ENCODE measurements at places on chromosomes 6 and 20.

GRCh38 chr6:166950443-166950821 is 5.9 kb downstream of the RNASET2 start:
- DNase-seq, result no peak

- no peak for DNase-seq
Measured at GRCh38 chr6:85062884-85063283, 298.5 kb upstream of the TBX18 start.

GRCh38 chr6:20098267-20098876 is 113.9 kb downstream of the MBOAT1 start:
- no peak for DNase-seq

- no peak for DNase-seq
Measured at GRCh38 chr20:32010101-32010500, at the start of gene CCM2L. Gene CCM2L, plus strand, starts transcription at chr20:32010438. Its CDS starts 17 bp downstream, at chr20:32010455.

GRCh38 chr6:49933526-49933925 is 30.4 kb downstream of the DEFB114 start:
- no peak for DNase-seq

DNA sequence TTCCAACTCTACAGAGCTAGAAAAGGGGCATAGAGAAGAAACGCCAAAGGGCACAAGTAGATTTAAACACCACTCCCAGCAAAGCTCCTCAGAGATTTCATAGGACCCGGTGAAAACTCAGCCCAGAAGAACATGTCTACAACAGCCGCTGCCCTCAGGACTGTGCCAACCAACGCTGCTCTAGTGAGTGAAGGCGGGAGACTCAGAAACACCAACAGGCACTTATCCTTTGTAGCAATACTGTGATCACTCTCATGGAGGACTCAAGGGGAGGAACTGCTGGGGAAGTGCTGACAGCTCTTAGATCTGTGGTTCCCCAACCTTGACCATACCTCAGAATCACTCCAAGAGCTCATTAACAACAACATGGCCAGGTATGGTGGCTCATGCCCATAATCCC is 39.5 kb downstream of the STAU1 start:
- no peak for DNase-seq

DNA sequence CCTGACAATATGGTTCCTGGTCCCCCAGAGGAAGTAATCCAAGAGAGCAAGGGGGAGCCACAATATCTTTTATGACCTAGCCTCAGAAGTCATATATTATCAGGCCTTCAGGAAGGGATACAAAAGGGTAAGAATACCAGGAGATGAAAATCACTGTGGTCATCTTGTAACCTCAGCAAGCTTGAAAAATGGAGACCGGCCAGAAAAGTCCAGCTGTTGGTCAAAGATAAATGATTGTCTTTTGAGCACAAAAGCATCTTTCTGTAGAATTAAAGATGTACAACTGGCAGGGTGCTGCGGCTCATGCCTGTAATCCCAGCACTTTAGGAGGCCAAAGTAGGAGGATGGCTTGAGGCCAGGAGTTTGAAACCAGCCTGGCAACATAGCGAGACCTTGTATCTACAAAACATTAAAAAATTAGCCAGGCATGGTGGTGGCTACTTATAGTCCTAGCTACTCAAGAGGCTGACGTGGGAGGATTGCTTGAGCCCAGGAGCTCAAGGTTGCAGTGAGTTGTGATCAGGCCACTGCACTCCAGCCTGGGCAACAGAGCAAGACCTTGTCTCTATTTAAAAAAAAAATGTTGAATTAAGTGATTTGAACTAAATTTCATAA is 118.0 kb upstream of the MARCKS start:
- no peak for DNase-seq

GRCh38 chr20:49831770-49832631 is 19.4 kb downstream of the SLC9A8 start:
- no peak for DNase-seq

DNA sequence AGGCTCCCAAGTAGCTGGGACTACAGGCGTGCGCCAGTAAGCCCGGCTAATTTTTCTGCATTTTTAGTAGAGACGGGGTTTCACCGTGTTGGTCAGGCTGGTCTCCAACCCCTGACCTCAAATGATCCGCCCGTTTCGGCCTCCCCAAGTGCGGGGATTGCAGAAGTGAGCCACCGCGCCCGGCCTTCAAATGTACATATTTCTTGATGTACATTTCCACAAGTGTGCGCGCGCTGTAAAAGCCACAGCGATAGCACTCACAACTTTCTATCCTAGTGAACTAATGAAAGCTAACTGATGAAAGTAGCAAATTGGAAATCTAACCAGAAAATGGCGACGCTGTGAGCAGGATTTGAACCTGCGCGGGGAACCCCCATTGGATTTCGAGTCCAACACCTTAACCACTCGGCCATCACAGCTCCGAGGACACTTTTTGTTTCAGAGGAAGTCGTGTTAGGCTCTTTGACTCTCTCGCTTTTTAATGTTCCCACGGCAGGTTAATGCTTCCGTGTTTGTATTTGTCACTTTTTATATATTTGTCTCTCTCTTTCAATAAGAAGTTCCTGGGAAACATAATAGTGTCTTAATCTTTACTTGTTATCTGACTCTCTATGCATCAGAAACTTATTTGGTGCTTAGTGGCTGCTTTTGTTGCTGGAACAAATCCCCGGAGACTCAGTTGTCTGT is 199.4 kb upstream of the ZNF184 start:
- no peak for DNase-seq

DNA sequence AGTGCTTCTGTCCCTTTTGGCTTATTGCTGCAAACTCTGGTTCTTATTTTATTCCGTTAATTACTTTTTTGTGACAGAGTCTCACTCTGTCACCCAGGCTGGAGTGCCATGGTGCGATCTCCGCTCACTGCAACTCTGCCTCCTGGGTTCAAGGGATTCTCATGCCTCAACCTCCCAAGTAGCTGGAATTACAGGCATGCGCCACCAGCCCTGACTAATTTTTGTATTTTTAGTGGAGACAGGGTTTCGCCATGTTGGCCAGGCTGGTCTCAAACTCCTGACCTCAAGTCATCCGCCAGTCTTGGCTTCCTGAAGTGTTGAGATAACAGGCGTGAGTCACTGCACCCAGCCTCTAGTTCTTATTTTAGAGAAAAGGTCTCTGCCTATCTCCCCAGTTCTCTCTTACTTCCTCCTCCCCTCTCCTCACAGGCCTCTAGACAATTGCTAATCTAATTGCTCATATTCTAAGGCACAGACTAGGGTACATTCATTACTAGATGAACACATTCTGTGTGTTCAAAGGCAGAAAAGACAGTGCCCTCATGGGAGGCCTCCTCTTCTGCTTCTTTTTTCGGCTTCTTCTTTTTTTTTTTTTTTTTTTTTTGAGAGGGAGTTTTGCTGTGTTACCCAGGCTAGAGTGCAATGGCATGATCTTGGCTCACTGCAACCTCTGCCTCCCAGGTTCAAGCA is 27.0 kb downstream of the EDEM2 start:
- DNase-seq, result no peak

DNA sequence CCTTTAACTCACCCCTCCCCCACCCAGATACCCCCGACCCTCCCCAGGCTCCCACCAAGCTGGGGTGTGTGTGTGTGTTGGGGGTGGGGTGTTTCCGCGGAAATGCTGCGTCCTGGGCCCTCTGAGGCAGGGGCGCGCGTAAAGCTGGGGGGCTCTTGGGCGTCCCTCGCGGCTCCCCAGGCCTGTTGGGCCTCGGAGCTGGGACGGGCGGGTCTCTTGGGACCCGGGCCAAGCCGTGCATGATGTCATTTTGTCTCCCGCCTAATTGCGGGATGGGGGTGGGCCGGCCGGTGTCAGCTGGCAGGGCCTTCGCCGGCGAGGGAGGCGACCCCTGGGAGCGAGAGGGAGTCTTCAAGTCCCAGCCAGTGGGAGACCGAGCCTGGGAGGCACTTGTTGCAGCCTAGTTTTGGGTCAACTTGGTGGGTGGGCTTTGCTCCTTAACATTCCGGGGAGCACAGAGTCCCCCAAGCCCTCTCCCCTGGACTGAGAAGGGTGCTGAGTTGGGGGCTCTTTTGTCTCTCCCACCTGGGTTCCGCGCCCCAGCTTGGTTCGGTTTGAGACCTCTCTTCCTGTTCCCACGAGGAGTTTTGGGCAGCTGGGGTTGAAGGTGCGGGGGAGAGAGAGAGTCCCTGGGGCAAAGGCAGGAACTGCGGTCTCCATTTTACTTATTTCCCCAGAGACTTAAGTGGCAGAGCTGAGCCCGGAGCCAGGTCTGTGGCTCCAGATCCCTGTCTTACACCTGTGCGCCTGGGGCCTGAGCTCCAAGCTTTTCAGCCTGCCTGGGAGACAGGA is 623 bp downstream of the MYBL2 start:
- no peak for DNase-seq

- no peak for DNase-seq
Measured at GRCh38 chr6:88004707-88005106, 42.9 kb upstream of the SPACA1 start.

GRCh38 chr20:32278199-32278643 is 770 bp downstream of the KIF3B start:
- no peak for DNase-seq

GRCh38 chr20:44495802-44496481 is 20.3 kb downstream of the TTPAL start:
- no peak for DNase-seq

GRCh38 chr6:13065581-13065980 is 262.8 kb downstream of the TBC1D7 start:
- DNase-seq, result no peak

DNA sequence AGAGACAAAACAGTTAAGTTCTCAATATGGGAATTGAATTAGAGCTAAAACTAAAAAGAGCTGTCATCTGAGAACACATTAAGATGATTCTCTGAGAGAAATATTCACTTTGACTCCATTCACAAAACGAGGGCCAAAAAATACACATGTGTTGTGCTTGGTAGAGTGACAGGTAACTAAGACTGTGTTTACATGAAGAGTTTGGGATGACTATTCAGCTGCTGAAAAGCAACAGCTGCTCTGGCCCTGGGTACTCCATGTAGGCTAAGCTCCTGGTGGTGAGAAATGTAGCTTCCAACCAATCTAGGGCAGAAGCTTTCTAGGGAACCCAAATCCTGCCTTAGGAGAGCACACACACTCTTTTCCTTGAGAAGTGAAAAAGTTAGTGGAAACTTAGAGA is 184.5 kb downstream of the COL21A1 start:
- no peak for DNase-seq

GRCh38 chr6:54291738-54292137 is 16.5 kb upstream of the TINAG start:
- no peak for DNase-seq

DNA sequence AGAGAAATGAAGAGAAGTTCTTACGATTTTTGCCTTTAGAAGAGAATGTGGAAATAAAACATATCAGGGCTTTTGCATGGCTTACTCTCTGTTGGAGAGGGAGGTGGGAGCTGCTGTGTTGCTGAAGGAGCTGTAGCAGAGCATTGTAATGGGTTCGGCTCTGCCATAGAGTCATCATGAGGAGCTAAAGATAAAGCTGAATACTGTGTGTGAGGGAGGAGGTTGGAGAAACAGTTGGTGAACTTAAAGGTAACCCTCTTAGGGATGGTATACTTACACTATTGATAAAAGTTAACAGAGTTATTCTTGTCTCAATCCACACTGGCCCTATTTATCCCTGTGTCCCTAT is 34.8 kb downstream of the CTNNBL1 start:
- DNase-seq, result no peak

- no peak for DNase-seq
Measured at GRCh38 chr6:31851485-31851832, 11.2 kb downstream of the NEU1 start.

- peak; percentile 16 for DNase-seq
Measured at GRCh38 chr20:42949950-42950349, 239.8 kb downstream of the PTPRT start.

GRCh38 chr6:139882234-139882633 is 507.8 kb upstream of the CITED2 start:
- DNase-seq, result no peak

DNA sequence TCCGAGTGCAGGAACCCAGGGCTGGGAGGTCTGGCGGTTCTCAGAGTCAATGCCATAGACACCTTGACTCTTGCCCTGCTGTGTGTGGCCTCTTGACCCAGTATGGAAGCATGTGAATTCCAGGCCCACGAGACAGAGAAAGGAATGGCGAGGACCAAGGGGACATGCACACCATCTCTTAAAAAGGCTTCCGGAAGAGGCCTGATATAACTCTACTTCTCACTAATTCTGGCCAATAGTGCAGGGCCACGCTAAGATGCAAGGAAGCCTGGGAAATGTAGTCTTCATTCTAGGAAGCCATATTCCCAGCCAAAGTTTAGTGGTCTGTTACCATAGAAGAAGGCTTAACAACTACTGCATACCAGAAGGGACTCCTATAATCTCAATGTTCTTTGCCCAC is 177.0 kb upstream of the KCNG1 start:
- DNase-seq, result no peak

DNA sequence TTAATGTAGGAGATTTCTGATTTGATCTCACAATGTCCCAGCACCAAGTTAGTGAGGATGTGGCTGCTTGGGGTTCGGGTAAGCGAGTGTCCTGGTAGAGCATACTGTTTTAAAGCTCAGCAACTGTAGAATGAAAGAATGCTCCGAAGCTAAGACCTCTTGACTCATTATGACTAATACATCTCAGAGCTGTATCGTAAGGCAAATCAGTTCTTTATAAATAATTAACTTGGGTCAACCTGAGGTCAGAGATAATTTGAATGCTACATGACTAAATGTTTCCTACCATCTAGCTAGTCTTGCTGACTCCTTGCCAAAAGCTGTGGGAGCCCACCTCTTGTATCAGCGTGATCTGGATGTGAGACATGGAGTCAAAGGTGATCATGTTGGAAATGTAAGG is 128.8 kb upstream of the PDE7B start:
- DNase-seq, result no peak

DNA sequence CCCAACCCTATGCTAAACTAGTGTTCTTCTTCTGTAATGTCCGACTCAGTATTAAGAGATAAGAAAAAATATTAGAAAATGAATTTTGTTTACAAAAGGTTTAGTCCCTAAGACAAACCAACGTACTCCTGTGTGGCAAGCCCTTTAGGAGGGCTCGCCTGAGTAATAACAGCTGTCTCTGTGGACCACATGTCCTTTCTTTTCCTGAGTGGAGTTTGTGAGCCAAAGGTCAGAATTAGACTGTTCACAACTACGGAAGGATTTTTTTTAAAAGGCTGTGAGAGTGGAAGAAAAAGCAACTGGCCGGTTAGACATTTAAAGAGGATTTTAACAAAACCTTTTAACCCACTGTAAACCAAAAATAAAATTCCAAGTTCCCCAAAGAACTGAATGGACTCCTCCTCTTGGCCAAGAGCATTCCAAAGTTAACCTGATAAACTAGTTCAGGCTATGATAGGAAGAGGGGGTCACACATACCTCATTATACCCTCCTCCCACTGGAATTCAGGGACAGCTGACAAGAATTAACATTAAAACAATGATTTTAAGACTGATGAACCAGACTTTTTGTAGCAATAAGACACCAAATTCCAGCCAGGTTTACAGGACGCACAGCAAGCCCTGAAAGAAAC is 43.5 kb downstream of the FAM184A start:
- no peak for DNase-seq

GRCh38 chr20:32585011-32585585 is at the start of gene NOL4L:
Gene NOL4L, minus strand, starts transcription at chr20:32585333. Its CDS starts 443 bp downstream, at chr20:32584890.
- DNase-seq, result no peak

GRCh38 chr6:43282060-43282459 is 16.0 kb upstream of the SLC22A7 start:
- no peak for DNase-seq

- no peak for DNase-seq
Measured at GRCh38 chr20:57414867-57415592, 23.8 kb downstream of the RBM38 start.

All from left renal pelvis (tissue), 4 donors.